Immature natural killer cell (primary cell): ENCODE measurements at places on chromosomes 5 and 9. TPM values are rescaled to one million over a fixed set of nuclear protein-coding genes. Genes with fewer than 3 reads are reported as not detected.

- no peak overlapping the region for H3K27ac ChIP-seq
- H3K4me1 ChIP-seq = peaks cover 2% of the 10 kb centered on the region
- no peaks in the 10 kb centered on the region for H3K36me3 ChIP-seq
Measured at GRCh38 chr9:111945216-111945615, 48.6 kb downstream of the UGCG start.

PCDHB4 gene
- polyA plus RNA-seq = not detected

SHC3 gene
- polyA plus RNA-seq = not detected

DNA sequence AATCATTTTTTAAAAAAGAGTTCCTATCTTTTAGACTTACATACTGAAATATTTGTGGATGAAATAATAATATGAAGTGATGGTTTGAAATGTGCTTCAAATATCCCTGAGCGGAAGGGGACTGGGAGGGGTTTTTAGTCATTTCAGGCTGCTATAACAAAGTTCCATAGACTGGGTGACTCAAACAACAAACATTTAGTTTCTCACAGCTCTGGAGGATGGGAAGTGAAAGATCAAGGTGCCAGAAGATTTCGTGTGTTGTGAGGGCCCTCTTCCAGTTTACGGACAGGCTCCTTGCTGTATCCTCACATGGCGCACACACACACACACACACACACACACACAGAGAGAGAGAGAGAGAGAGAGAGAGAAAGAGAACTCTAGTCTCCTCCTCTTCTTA, 27.1 kb upstream of the TEX10 start:
- no peak overlapping the region for H3K4me3 ChIP-seq
- H3K36me3 ChIP-seq = no peaks in the 10 kb centered on the region
- no peaks in the 10 kb centered on the region for H3K27me3 ChIP-seq
- DNase-seq = no peak
- H3K4me1 ChIP-seq = no peaks in the 10 kb centered on the region
- H3K27ac ChIP-seq = no peak overlapping the region

GRCh38 chr5:169922474-169922873, 57.8 kb downstream of the INSYN2B start:
- peaks cover 4% of the 10 kb centered on the region for H3K27me3 ChIP-seq
- no peak overlapping the region for H3K27ac ChIP-seq
- no peak overlapping the region for H3K4me3 ChIP-seq
- H3K36me3 ChIP-seq = peaks cover 4% of the 10 kb centered on the region
- H3K4me1 ChIP-seq = peaks cover 50% of the 10 kb centered on the region
- no peak for DNase-seq
